Activated naive CD8-positive, alpha-beta T cell treated with anti-CD3 and anti-CD28 coated beads for 36 hours (primary cell): ENCODE measurements at places on chromosomes 5 and 9. TPM values are rescaled to one million over a fixed set of nuclear protein-coding genes. Genes with fewer than 3 reads are reported as not detected.

ZCCHC10 gene
- total RNA-seq: 31.2 TPM

PGGT1B gene
- total RNA-seq: 47.9 TPM

DNA sequence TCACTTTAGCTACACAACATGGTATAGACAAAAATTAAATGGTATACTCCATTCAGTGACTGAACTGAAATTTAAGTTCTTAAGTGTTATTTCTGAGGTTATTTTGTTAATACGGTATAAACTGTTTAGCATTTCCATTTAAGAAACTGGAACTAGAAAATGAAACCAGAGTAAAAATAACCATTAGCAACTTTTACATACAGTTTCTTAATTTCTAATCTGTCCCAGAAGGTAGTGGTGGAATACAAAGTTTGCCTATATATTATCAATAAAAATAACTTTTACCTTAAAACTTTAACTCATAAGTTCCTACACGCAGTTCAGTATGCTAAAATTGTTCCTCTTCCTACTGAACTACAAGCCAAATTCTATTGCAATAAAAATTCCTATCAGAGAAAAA is 10.3 kb downstream of the GOLPH3 start:
- no peak overlapping the region for H3K27ac ChIP-seq
- no peak overlapping the region for H3K4me3 ChIP-seq
- peaks cover 42% of the 10 kb centered on the region for H3K4me1 ChIP-seq

DNA sequence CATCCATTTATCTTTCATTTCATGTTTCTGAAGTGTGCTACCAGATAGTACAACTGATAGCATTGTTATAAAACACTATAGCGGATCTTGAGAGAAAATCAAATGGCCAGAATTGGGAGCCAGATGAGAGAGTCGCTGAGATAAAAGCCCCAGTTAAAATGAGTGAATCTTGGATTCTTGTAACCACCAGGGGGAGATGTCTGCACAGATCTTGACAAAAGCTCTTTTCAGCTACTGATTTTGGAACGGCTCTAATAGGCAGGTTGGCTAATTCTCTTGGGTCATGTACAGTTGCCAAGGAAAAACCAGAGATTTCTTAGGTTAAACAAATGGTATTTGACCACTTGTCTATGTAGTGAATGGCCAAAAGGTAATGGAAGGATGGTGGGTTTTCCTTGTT is 21.7 kb downstream of the F2RL2 start:
- H3K36me3 ChIP-seq: peaks cover 8% of the 10 kb centered on the region
- no peak for DNase-seq
- no peak overlapping the region for H3K4me3 ChIP-seq
- H3K27ac ChIP-seq: no peak overlapping the region

DNA sequence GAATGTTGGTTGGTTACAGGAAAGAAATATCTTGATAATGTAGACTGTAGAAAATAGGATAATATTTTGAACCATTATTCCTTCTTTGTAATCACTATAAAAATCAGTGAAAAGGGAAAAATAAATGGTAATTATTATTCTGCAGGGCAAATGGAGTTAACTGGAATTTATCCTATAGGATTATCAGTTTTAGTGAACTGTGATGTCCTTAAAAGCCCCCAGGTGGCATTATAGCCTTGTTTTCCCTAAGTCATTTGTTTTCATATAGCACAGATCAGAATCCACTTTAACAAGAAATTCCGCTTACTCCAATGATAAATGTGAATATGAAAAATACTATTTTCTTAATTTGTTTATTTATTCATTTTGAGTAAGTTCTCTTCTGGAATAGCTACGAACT is 26.2 kb upstream of the WDR41 start:
- no peaks in the 10 kb centered on the region for H3K4me1 ChIP-seq
- no peak overlapping the region for H3K4me3 ChIP-seq
- H3K27ac ChIP-seq: no peak overlapping the region
- H3K27me3 ChIP-seq: peaks cover 17% of the 10 kb centered on the region

- no peak for DNase-seq
- peak overlapping the region; percentile 90 for H3K27ac ChIP-seq
- H3K36me3 ChIP-seq: no peaks in the 10 kb centered on the region
- no peak overlapping the region for H3K4me3 ChIP-seq
Observed at GRCh38 chr5:43773478-43773844, 170.5 kb downstream of the NNT start.
